ENCODE measurements at places on chromosomes 7 and 10.

DNA sequence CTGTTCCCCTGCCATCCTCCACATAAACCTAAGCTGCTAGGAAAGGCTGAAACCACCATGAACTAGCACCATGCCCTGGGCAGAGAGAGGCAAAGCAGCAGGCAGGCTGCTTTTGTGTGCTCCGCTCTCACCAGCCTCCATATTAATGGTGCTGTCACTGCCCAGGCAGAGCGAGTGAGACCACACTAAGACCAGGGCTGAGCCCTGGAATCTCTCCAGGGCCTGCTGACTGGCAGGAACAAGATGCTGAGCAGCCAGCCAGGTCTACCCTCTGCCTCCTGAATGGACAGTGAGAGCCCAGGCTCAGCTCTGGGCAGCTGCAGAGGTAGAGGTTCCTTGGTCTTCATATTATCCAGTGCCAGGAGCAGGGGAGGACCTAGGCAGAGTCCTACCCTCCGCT, 1.6 kb upstream of the CRHR2 start:
- DNase-seq: peak; percentile 10

DNA sequence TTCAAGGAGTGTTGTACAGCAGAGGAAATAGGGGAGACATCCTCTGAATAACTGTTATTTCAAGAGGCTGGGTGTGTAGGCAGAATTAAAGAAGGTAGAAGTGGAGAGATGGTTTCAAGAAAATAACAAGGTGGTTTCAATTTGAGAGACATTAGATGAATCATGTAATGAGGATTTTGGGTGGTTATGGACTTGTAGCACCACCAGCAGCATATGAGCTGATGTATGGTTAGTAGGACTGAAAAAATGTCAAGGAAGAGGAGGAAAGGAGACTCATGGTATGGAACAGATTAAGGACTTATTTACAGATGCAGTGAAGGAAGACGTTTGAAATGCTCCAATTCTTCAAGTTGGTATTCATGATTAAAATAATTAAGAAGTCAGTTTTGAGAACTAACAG, 166.2 kb downstream of the EXOC4 start:
- DNase-seq: no peak

DNA sequence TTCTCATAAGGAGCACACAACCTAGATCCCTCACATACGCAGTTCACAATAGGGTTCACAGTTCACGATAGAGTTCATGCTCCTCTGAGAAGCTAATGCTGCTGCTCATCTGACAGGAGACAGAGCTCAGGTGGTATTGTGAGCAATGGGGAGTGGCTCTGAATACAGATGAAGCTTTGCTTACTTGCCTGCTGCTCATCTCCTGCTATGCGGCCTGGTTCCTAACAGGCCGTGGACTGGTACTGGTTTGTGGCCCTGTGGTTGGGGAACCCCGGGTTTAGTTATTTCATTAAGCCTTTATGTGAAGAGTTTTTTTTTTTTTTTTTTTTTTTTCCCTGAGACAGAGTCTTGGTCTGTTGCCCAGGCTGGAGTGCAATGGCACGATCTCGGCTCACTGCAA, 19.4 kb downstream of the SLK start:
- no peak for DNase-seq

GRCh38 chr7:25240340-25240739, 12.1 kb upstream of the NPVF start:
- no peak for DNase-seq

DNA sequence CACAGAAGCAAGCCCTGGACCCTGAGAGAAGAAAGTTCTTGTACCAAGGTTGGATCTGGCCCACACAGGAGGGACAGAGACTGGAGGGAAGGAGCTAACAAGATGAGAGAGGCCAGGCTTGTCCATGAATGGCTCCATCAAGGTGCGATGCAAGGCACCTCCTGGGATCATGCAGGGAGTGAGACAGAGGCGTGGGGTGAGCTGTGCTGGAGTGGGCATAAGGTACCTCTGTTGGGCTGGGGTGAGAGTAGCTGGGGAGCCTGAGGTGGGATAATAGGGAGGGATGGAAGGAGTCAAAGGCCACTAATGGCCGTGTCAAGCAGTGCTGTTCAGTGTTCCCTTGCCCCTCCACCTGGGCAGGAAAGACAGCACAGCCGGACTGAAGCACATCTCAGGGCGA, 9.9 kb downstream of the TMEM72 start:
- no peak for DNase-seq

DNA sequence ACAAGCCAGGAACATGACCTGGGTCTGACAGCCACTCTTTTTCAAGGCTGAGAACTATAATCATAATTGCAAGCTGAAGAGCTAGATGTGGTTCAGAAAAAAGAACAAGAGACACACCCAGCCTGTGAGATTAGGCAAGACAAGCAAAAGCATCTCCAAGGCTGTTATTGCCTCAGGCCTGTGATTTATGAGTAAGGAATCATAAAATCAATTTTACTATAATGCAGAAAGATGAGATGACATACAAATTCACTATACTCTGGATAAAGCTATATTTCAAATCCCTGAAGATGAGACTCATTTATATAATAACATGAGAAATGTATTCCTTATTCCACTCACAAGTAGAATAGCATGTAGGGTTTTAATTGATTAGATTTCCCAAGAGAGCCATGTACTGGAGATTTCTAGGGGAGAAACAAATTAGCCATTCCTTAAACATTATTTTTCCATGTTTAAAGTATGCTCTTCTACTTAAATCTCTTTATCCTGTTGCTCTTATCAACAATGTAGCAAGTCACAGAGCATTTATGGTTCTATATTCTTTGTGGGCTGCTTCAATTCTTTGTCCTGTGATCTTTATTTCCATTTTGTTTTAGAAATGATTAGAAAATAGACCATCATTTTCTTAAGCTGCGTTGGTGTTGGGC, 47.4 kb downstream of the FHIP2A start:
- DNase-seq: no peak

GRCh38 chr7:50696810-50697582, 85.7 kb downstream of the GRB10 start:
- no peak for DNase-seq

GRCh38 chr7:106041140-106041717, 70.9 kb downstream of the SYPL1 start:
- DNase-seq: no peak

GRCh38 chr7:36644625-36645422, 79.5 kb downstream of the AOAH start:
- DNase-seq: no peak

DNA sequence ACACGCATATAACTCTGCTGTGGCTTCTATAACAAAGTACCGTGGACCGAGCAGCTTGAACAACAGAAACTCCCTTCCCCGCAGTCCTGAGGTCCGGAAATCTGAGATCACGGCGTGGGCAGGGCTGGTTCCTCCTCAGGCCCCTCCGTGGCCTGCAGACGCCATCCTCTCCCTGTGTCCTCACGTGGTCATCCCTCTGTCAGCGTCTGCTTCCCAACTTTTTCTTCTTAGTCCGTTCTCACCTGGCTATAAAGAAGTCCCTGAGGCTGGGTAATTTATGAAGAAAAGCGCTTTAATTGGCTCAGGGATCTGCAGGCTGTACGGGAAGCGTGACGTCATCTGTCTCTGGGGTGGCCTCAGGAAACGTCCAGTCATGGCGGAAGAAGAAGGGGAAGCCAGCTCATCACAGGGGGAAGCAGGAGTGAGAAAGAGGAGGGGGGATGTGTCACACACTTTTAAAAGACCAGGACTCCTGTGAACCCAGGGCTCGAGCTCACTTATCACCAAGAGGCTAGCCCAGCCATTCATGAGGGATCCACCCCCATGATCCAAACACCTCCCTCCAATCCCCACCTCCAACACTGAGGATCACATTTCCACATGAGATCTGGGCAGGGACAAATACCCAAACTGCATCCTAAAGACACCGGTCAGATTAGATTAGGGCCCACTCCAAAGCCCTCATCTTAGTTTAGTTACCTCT, 91.2 kb upstream of the INSIG1 start:
- DNase-seq: peak; percentile 10

DNA sequence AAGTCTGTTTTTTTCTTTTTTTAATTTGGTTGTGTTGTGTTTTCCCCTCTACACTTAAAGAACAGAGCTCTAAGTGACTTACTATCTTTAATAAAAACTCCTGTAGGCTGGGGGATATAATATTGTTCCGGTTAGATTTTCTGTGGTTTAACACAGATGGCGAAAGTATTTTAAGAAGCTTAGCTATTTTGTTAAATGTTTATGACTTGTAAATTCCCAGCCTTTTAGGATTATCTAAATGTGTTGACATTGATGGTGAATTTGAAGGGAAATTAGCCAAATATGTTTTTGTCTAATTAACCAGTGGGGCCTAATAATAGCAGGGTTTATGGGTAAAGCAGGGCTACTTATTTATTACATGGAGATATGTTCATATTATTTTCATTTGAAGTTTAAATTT, 538.5 kb downstream of the INHBA start:
- DNase-seq: no peak

DNA sequence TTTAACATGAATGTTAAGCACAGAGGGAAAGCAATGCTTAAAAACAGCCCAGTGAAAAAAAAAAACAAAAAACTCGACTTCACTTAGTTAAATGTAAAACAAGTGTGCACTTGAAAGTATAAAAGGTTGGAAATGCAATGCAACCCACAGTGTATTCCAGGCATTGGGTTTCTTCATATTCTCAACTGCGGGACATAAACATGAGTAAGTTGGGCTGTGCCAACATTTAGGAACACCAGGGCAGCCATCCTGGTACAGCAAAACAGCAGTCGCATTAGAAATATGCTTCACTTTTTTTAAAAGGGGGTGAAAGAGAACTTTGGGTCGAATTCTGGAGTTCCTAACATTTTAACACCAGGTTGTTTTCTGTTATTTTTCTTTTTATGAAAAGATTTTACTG, 937 bp downstream of the STEAP1 start:
- no peak for DNase-seq

All from midbrain (tissue), 1 donor.